ENCODE measurements at places on chromosomes 11 and 22.

DNA sequence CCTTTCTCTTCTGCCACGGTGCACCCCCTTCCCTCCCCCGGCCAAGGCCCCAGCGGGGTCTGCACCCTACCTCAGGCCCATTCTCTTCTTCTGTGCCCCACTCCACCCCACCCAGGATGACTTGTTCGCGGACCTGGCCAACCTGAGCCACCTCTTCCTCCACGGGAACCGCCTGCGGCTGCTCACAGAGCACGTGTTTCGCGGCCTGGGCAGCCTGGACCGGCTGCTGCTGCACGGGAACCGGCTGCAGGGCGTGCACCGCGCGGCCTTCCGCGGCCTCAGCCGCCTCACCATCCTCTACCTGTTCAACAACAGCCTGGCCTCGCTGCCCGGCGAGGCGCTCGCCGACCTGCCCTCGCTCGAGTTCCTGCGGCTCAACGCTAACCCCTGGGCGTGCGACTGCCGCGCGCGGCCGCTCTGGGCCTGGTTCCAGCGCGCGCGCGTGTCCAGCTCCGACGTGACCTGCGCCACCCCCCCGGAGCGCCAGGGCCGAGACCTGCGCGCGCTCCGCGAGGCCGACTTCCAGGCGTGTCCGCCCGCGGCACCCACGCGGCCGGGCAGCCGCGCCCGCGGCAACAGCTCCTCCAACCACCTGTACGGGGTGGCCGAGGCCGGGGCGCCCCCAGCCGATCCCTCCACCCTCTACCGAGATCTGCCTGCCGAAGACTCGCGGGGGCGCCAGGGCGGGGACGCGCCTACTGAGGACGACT, 15.9 kb downstream of the RTN4RL2 start:
- DNase-seq: no peak

GRCh38 chr11:70642266-70642665, 243.9 kb downstream of the CTTN start:
- DNase-seq: no peak

DNA sequence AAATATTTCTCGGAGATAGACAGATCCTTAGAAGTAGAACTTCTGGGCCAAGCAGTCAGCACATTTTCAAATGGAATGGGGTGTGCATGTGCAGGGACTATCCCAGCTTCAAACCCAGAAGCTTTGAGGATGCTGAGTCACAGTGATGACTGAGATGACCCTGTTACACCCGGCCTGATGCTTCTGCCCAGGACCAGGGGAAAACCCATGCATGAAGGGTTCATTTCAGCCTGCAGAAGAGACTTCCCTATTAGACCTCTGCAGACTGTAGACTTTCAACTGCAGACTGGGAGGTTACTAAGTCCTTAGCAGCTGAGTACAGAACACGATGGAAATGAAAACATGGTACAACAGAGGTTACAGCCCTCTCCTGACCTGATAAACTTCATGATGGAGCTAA, 3.6 kb upstream of the OR2AT4 start:
- peak; percentile 41 for DNase-seq

DNA sequence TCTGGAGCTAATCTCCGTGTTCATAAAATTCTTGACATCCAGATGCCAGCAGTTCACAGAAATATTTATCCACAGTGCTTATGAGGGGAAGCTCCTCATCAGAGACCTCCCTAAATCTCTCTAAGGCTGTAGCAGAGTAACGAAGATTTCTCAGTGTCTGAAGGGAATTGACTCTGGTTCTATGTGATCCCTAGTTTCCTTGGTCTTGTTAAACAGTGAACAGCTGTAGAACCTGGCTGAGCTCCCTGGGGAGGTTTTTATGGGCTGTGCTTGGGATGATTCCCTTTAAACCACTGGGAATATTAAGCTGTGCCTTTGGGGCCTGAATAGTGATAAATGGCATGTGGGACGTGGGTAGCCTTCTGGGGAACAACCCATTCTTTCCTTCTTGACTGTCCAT, 43.7 kb upstream of the ARHGAP20 start:
- no peak for DNase-seq

DNA sequence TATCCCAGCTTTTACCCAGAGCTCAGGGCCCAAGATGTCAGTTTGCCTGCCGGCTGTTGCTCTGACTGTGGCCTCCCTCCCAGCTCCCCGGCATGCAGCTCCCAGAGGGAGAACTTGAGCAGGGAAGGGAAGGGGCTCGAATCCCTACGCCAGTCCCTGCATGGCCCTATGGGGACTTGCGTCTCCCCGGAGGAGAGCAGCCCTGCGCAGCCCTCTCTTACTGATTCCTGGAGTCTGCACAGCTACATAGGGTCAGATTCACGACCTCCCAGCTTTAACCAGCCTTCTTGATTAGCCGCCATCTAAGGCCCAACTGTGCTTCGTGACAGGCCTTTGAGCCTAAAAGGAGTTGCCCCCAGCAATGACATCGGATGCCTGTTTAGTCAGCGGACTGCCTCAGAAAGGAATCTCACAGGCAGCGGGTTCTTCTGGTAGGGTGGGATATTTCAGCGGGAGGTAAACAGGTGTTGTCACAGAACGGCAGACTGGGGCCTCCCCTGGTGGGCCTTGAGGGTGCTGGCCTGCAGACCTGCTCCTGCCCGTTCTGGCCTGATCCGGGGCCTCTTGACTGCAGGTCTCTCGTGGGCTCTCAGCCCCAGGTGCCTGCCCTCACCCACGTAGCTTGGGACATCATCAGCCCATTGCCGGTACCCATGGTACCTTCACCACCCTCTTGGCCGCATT, 43.8 kb upstream of the KCNQ1OT1 start:
- DNase-seq: no peak

GRCh38 chr22:37894939-37895670, 11.0 kb upstream of the MICALL1 start:
- no peak for DNase-seq

GRCh38 chr11:763549-764321, 13.6 kb downstream of the GATD1 start:
- no peak for DNase-seq

GRCh38 chr22:17418890-17419324, 49.6 kb downstream of the CECR2 start:
- DNase-seq: no peak

GRCh38 chr22:37165940-37166674, 16.4 kb upstream of the IL2RB start:
- no peak for DNase-seq

DNA sequence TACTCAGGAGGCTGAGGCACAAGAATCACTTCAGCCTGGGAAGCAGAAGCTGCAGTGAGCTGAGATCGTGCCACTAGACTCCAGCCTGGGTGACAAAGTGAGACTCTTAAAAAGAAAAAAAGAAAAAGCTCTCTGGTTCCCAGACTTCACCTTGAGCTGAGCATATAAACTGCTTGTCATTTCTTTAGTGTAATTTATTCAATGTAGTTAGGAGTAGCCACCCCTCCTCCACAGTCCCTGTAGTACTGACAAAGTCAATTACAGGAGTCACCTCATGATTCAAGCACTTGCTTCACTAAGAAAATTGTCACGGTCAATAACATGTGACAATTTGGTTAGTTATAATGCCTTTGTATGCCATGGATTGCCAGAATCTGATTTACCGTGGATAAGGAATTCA, 7.2 kb downstream of the OR4D10 start:
- DNase-seq: no peak

- no peak for DNase-seq
These were observed 19.9 kb downstream of the FADS2 start for GRCh38 chr11:61847914-61848581.

- no peak for DNase-seq
These were observed 394.1 kb downstream of the MN1 start for GRCh38 chr22:27407369-27407985.

DNA sequence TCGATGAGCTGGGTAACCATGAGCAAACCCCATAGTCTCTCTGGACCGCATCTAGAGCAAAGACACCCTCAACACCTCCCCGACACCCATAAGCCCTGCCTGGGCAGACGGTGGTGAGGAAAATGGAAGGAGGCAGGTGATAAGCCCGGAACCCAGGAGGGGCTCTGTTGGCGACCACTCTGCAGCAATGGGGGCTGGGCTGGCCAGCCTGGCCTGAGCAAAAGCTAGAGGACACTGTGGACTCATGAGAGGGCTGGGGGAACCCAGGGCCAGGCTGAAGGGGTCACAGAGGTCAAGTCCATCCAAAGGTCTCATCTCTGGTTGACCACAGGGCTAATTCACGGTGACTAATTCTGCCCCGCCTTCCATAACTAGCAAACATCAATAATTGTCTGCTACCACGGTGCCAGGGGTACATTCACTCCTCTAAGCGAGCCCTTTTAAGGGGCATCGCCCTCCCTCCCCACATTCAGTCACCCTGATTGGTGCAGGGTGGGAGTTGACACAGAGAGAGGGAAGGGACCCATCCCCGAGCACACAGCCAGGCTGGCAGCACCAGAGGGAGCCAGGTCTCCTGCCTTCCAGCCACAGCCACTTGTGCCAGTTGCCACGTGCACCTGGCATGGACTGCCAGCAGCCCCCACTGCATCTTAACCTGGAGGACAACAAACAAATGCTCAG, 4.0 kb downstream of the PYGM start:
- DNase-seq: no peak

All from fibroblast of lung (primary cell).